GOT3 (cell line): ENCODE measurements at places on chromosomes 11 and 22.

GRCh38 chr11:102452461-102453301 is at the start of gene TMEM123:
TSS of gene TMEM123 (minus strand) at chr11:102452765. CDS start at chr11:102452623, 142 bp downstream.
- no peak for DNase-seq

DNA sequence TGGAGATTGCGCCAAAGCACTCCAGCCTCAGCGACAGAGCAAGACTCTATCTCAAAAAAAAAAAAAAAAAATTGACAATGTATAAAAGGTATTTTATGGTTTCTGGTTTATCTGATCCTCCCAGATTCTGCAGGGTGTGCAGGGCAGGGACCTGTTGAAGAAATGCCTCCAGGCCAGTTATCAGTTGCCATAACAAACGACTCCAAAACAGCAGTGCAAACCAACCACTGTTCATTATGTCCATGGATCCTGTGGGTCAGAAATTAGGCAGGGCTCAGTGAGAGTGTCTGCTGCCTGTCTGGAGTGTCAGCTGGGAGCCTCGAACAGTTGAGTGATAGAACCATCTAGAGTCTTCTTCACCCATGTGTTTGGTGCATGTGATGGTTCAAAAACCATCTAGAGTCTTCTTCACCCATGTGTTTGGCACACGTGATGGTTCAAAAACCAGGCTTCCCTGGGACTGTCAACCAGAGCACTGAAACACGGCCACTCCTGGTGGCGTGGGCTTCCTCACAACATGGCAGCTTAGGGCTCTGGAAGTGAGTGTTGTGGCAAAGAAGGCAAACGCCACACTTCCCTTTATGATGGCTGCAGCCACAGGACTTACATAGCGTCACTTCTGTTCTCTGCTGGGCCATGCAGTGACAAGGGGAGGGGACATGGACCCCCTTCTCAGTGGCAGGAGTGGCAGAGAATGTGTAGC is 115.1 kb upstream of the CRYBB3 start:
- DNase-seq, result no peak

- no peak for DNase-seq
These were observed 1313.6 kb downstream of the TBC1D22A start for GRCh38 chr22:48076008-48076407.

DNA sequence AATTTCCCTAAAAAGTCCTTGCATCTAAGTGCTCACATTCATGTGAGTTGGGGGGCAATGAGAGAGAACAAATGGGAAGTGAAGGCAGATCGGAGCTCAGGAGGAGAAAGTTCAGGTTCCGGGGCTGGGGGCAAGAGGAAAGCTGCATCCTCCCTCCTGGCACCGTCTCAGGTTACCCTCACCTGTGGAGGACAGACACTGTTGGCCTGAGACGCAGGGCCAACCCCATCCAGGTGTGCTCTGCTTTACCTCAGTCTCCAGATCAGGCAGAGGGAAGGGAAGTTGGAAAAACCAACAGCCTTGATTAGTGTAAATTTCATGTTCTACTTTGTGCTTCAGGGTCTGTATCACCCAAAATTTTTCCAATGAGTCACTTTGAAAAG is 146.9 kb downstream of the TRIM29 start:
- DNase-seq, result no peak

GRCh38 chr11:3867209-3868091 is 12.0 kb downstream of the STIM1 start:
- no peak for DNase-seq

DNA sequence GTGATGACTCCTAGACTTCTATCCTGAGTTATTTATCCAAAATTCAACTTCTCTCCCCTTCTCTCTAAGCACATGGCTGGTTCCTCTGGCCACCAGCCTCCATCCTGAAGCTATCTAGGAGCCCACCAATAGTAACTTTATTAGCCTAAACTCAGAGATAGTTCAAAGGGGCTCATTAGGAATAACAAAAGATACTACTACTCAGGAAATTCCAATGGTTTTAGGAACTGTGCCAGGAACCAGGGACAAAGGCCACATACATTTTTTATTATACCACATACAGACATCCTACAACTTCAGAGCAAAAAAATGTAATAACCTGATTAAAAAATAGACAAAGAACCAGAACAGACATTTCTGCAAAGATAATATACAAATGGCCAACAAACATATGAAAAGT is 27.9 kb downstream of the SLC25A17 start:
- no peak for DNase-seq

DNA sequence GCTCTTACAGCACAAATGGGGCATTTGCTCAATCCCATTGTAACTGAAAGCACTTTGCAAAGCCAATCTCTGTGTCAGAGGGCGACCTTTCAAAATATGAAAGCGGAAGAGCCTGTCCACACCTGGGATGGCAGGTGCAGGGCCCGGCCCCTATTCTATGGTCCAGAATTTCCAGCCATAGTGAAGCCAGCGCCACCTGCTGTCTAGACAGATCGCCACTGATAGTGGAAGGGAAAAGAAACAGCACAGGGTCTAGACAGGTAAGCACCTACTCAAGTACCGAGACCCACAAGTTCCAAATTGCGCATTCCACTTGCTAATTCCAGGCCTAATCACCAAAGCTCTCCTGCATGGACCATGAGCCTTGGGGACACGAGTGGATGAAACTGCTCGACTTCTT is 141.4 kb downstream of the NTM start:
- DNase-seq, result no peak
